ENCODE measurements at places on chromosomes 4 and X.

- no peak for DNase-seq
Measured at GRCh38 chr4:14865804-14866203, 136.5 kb upstream of the CPEB2 start.

- no peak for DNase-seq
Measured at GRCh38 chr4:157075811-157076577, at the start of gene GLRB. Gene GLRB, plus strand, starts transcription at chr4:157076150. Its CDS starts 1,875 bp downstream, at chr4:157078025.

DNA sequence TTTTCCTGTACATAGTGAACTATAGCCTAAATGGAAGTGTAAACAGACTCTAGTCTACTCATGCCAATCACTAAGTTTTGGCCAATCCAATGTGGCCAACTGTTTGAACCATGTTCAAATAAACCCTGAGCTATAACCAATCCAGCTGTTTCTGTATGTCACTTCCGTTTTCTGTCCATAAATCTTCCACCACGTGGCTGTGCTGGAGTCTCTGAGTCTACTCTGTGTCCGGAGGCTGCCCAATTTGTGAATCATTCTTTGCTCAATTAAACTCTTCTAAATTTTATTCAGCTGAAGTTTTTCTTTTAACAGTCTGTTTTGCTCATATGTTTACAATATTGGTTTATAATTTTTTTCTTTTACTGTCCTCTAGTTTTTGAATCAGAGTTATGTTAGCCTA, 112.3 kb upstream of the BANK1 start:
- no peak for DNase-seq

GRCh38 chr4:136664988-136665387, 867.3 kb downstream of the PCDH18 start:
- DNase-seq = no peak

DNA sequence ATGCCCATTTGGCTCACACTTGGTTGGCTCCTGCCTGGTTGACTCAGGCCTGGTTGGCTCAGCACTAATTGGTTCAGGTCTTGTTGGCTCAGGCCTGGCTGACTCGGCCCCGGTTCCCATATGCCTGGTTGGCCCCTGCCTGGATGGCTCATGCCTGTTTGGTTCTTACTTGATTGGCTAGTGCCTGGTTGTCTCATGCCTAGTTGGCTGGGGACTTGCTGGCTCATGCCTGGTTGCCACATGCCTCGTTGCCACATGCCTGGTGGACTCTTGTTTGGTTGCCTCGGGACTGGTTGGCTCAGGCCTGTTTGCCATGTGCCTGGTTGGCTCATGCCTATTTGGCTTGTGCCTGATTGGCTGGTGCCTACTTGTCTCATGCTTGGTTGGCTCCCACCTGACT, 103.7 kb downstream of the APOOL start:
- no peak for DNase-seq

GRCh38 chrX:110172215-110172614, 145.7 kb downstream of the AMMECR1 start:
- DNase-seq = no peak

DNA sequence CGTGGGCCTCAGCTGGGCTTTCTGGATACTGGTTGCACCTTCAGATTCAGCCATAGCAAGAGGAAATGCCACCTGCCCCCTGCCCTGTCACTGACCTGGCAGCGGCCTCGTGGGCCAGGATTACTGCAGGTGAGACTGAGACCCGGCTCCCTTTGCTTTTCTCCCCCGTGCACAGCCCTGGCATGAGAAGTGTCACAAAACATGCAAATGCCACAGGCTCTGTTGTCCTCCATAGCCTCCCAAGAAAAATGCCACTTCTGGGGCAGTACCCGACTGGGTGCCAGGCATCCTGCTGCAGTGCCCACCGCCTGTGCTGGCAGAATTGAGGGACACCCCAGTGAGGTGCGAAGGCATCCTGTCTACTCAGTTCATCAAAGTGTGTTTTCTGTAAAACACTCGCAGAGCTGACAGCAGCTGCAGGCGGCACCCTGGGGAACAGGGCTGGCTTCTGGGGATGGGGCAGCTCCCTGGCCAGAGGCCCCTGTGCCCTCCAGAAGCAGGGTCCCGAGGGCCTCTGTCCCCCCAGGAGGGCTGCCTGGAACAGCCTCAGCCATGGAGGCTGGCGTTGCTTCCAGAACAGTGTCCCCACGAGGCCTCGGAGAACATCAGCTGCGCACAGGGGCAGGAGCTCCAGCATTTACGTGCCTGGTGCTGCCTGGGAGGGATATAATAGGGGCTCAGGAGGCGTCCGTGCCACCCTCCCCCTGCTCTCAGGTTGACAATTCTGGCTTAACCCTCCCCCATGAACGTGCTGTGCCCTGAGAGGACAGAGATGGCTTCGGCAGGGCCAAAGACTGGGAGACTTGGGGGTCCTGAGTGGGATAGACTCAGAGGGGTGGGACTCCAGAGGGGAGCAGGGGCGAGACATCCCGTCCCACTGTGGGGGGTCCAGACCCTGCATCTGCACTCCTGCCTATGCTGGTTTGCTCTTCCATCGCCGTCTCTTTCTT, 99.5 kb upstream of the NKX1-1 start:
- DNase-seq = no peak

DNA sequence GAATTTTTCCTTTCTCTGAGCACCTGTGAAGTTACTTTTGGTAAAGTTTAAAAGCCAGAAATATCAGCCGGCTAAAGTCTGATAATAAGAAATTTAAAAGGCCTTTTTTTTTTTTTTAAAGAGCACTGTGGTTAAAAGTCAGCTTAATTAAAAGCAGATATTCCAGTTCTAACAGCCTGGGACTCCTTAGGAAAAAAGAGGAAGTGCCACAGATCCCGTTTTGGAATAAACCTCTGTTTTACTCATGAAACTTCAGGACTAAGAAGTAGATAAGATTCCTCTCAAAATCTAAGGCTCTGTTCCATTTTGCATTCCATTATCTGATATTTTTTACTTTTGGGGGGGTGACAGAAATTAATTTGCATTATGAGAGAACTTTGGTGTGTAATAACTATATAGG, 37.8 kb downstream of the ABCB7 start:
- DNase-seq = no peak

DNA sequence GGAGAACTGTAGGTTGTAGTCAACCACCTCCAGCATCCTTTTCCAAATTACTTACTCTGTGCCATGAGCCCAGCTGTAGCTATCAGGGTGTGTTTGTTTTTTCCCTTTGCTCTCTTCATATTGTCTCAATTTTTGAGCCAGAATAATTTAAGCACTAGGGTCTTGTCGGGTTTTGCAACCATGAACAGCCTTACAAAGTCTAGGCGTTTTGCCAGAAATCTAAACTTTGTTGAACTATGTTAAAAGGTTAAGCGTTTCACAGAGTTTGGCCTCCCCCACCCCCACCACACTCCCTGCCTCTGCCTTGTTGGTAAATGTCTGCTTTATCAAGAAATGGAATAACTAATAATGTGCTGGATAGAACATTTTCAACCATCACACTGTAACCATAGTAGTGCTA, 190.6 kb upstream of the TTC29 start:
- DNase-seq = no peak

DNA sequence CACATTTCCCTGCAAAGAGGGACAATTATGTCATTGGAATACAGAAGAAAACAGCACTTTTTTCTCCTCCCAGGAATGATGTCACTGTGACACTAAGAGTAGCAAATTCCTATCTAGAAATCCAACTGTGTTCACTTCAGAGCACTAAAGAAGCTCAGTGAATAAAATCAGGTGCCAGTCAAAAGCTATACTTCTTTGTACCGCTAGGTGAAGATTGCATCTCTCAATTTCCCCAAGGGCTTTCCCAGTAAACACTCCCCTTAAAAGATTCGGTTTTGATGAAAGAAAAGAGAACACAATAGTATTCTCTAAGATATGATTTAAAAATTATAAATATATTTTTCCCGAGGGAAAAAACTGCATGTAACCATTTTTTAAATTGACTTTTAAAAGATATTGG, 104.7 kb upstream of the MID1 start:
- no peak for DNase-seq

DNA sequence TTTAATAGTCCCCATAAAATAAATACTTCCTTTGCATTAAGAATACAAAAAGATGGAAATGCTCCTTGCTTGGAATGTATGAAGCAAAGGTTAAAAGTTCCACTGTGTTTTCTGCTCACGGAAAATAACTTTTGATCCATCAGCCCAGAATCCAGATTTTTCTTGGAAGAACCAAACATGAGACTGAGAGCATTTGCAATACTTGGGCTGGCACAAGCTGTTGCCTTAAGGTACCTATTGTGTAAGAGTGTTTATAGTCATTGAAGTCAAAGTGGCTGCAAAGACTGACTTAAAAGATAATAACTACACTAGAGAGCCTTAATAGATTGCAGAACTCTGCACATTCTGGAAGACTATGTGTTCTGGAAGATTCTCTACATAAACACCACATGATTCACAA, 281.4 kb downstream of the RAB28 start:
- no peak for DNase-seq

DNA sequence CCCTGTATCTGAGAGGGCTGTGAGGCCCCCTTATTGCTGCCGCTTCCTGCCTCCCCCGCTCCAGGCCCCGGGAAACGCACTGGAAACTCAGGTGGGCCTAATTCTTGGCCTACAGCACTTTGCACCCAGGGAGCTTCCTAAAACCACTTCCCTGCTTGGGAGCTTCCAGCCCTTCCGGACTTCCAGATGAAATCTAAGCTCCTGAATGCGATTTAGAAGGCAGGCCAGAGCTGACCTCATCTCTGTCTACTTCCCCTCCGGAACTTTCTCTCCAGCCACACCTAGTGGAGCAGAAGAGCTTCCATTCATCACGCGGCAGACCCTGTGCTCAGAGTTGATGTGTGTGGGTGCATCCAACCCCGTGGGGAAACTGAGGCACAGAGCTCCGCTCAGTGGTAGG, 84.2 kb downstream of the SORCS2 start:
- no peak for DNase-seq

DNA sequence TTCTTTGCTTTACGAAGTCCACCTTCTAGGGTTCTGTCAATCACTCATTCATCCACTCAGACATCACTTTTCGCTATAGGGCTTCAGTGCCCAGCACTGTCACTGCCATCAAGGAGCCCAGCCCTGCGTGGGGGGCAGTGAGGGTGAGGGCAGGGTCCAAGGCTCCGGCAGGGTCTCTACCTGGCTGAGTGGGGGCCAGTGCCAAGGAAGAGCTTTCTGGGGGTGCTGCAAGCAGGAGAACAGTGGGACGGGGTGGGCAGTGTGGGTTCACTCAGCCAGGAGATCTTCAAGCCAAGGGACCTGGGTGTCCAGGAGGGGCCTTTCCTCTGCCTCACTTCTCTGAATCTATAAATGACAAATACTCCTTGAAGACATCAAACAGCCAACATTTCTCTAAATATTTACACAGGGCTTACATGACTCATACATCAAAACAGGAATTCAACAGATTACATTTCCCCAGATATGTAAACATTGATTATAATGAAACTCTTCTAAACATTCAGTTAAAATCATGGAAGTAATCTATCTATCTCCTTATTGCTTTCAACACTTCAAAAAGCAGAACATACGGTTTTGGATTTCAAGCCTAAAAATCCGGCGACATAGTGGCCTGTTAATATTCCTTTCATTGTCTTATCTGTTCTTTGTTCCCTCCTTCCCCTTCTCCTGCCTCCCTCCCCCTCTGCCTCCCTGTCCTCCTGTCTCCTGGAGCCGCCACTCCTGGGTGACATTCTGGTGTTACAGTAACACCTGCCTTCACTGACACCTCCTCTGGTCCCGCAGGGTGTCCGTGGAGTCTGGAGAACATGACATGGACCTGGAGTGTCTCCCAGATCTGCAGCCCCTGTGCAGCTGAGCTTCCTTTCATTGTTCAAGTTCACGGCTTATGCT, 94.4 kb upstream of the ADRA2C start:
- no peak for DNase-seq

DNA sequence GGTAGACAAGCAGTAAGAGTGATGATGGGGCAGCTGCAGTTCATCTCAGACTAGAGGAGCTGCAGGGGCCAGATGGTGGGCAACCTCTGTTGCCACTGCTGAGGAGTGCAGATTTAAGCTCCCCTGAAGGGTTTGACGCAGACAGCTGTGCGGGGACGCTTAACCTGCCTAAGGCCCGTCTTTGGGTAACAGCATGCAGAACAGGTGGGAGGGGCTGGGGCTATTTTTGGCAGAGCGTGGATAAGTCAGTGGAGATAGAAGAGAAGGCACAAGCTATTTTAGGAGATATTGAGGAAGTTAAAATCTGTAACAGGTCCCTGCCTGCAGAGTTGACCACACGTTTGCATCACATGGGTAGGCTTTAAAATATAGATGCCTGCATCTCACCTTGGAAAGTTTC, 10.5 kb downstream of the CD99 start:
- DNase-seq = no peak

GRCh38 chrX:9897761-9898161, 69.4 kb upstream of the CLDN34 start:
- no peak for DNase-seq

- DNase-seq = no peak
Measured at GRCh38 chr4:159012381-159012780, 90.5 kb upstream of the RAPGEF2 start.

GRCh38 chr4:14701389-14701788, 300.9 kb upstream of the CPEB2 start:
- DNase-seq = no peak

DNA sequence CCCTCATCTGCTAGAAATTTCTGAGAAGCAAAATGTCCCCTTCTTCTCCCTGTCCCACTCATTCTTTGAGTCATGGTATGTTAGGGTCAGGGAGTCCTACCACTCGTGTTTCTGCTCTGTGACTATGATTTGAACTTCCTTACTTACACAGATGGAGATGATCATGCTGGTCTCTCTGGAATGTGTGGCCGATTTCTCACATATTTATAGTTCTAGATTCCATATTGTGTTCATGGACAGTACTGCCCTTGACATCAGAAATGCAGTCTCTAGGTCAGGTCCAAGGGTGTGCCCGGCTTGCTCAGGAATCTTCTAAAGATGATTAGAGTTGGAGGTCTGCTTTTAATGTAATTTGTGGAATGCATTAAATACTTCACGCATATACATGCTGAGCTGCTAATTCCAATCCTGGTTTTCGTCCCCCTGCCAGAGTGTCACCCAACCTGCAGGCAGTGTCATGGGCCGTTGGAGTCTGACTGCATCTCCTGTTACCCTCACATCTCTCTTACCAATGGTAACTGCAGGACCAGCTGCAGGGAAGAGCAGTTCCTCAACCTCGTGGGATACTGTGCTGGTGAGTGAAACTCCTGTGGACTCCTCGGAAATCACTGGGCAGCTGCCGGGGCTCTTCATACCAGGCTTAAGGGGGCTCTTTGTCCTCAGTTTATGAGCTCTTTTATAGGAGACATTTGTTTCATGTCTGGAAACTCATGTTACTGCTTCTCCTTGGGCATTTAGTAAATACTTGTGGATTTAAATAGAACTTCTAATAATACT, 214.1 kb upstream of the ANXA3 start:
- no peak for DNase-seq

- DNase-seq = no peak
Measured at GRCh38 chr4:152805818-152806217, 26.1 kb downstream of the ARFIP1 start.

DNA sequence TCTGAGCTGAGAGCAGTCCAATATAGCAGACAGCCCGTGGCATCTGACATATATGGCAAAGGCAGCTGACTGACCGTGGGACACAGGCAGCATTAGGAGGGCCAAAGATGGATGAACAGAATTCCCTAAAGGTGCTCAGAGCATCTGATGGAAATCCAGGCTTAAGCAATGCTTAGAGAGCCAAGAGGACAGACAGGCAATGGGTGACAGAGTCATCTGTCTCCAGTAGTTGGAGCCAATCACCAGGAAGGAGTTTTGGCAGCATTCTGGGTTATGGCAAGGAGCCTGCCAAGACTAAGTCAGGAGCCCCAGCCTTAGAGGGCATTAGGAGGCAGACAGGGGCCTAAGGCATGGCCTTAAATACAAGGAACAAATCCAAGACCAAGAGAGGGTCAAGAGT, 153.3 kb upstream of the USP9X start:
- no peak for DNase-seq

- no peak for DNase-seq
Measured at GRCh38 chrX:133437356-133437755, 22.1 kb upstream of the GPC4 start.
